ENCODE measurements at places on chromosomes 5 and 9.

DNA sequence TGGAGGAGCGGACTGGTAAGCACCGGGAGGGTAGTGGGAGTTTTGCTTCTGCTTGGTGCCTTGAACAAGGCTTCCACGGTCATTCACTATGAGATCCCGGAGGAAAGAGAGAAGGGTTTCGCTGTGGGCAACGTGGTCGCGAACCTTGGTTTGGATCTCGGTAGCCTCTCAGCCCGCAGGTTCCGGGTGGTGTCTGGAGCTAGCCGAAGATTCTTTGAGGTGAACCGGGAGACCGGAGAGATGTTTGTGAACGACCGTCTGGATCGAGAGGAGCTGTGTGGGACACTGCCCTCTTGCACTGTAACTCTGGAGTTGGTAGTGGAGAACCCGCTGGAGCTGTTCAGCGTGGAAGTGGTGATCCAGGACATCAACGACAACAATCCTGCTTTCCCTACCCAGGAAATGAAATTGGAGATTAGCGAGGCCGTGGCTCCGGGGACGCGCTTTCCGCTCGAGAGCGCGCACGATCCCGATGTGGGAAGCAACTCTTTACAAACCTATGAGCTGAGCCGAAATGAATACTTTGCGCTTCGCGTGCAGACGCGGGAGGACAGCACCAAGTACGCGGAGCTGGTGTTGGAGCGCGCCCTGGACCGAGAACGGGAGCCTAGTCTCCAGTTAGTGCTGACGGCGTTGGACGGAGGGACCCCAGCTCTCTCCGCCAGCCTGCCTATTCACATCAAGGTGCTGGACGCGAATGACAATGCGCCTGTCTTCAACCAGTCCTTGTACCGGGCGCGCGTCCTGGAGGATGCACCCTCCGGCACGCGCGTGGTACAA, 556 bp downstream of the PCDHGC3 start:
- DNase-seq, result peak; percentile 77

GRCh38 chr9:114091711-114092110, 7.4 kb downstream of the KIF12 start:
- DNase-seq, result no peak

DNA sequence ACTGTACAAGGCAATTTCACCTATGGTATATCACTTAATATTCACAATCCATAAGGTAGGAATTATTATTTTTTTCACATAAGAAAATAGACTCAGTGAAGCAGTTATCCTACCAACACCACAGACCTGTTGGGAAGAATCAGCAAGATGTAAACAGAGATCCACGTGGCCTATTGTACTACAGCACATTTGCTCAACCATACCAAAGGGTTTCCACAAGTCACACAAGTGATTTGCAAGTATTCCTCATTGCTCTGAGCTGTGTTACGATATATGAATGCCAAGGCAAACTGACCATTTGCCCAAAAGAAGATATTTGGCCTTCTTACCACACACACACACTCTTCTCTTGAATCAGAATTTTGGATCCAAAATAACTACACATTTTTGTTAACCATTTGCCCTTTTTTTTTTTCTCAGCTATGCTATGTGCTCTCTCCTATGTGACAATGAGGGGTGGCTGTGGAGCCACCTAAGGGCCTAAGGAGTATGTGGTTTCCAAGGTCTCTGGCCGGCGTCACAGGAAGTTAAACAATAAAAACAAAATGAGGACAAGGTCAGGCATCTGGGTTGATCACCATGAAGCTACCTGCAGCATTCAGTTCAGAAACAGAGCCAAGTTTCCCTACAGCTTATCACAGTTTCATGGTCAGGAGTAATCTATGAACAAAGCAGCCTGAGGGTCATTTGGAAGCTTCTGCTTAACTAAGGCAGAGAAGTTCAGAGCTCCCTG, 171.0 kb upstream of the FREM1 start:
- DNase-seq, result no peak

DNA sequence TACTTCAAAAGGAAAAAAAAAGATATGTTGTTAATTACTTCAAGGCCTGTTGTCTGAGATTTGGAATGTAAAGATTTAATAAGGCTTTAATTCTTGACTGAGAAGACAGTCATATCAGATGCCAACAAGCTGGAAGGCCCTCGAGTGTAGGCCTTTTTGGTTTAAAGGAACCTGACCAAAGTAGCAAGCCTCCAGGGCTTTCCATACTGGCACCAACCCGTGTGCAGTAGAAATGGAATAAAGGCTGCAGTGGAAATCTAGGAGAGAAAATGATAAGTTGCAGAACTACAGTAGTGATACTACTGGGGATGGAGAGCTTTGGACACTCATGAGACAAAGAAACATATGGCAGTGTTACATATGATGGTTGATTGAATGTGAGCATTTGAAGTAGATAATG, 358.0 kb downstream of the TAF11L14 start:
- no peak for DNase-seq

GRCh38 chr9:114861922-114862605, 56.2 kb upstream of the TNFSF15 start:
- no peak for DNase-seq

GRCh38 chr9:135566552-135566951, 5.0 kb downstream of the PAEP start:
- no peak for DNase-seq

DNA sequence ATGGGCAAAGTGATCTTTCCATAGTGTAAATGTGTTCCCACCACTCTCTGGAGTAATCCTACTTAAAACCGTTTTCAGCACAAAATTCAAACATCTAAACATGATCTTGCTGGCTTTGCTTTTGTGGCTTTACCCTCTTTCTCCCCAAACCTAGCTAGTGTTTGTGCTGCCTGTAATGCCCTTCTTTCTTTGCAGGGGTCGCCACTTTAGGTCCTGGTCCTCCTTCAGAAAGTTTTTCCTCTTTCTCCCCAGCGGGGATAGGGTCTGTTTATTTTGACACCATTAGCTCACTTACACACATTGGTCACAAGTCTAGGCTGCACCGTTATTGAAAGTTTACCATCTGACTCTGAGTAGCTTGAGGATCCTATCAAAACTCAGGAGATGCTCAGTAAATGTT, 736 bp upstream of the HSD17B4 start:
- no peak for DNase-seq

GRCh38 chr5:172605466-172605865, 35.6 kb upstream of the NEURL1B start:
- no peak for DNase-seq

DNA sequence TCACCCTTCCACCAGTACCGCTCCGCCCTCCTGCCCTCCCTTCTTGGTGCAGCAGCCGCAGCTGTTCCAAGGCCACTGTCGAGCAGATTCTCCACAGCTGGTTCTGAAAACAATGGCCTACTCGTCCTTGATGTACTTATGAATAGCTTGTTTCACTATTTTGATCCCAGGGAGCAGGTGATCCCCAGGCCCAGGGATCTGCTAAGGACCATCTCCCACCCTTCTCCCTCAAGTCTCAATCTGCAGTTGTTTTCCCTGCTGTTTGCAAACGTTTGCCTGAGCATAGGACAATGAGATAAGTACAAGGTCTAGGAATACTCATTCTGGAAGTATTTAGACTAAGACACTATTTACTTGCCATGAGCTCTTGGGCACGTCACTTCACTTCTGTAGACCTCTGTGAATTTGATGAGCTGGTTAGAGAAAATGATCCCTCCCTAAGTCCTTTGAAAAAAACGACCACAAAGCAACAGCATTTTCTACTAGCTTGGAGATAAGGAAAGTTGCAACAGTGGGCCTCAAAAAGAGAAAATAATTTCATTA, 1.8 kb downstream of the LURAP1L start:
- peak; percentile 12 for DNase-seq

DNA sequence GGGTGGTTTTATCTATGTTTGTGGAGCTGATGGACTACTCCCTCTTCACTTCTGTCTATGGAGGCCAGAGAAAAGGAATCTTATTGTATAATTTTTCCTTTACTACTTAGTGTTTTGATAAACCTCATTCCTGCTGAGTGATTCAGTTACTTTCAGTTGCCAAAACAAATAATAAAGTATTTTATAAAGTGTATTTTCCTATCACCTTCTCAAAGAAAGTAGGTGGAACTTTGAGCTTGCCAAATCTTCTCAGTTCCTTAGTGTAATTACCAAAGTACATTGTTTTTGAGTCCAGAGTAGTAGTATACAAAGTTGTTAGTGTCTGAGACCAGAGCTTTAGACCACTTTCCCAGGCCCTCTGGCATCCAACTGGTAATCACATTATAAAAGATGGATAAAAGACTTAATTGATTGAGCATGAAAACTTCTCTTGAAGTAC, 13.5 kb downstream of the RABGAP1 start:
- peak; percentile 24 for DNase-seq

- DNase-seq, result no peak
Observed at GRCh38 chr9:30310711-30311110, 2073.7 kb upstream of the ACO1 start.

GRCh38 chr5:77893225-77893860, 117.2 kb upstream of the TBCA start:
- DNase-seq, result peak; percentile 89

DNA sequence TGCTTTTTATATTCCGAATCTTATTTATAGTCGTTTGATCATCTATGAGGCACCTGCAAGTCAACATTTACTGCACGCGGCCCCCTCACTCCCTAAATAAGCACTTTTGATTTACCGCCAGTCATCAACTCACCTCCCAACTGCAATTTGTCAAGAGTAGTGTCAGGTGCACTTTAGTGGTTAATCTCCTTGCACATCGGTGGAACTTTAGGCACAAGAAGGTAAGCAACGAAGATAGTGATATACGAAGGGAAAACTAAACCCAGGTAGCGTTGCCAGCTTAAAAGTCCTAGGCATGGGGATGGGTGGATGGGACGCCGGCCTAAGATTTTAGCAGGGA, 513 bp upstream of the RNF180 start:
- DNase-seq, result no peak

GRCh38 chr9:33116860-33117259, 40.4 kb upstream of the SMU1 start:
- peak; percentile 47 for DNase-seq

DNA sequence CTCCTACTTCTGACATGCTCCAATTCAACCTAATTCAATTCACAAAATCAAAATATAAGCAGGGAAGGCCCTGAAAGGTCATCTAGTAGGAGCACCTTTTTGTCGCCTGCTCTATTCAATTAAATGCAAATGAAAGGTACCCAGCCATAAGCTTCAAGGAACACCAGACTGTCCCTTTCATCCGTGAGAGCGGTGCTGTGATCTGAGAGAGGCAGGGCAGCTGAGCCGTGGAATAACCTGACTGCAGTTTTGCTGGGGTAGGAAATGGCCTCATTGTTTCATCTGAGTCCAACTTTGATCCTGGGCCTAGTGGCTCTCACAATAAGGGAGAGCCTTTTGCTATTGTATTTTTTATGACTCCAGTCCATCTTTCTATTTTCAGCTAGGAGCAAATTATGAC, 39.8 kb upstream of the GLRA1 start:
- no peak for DNase-seq

DNA sequence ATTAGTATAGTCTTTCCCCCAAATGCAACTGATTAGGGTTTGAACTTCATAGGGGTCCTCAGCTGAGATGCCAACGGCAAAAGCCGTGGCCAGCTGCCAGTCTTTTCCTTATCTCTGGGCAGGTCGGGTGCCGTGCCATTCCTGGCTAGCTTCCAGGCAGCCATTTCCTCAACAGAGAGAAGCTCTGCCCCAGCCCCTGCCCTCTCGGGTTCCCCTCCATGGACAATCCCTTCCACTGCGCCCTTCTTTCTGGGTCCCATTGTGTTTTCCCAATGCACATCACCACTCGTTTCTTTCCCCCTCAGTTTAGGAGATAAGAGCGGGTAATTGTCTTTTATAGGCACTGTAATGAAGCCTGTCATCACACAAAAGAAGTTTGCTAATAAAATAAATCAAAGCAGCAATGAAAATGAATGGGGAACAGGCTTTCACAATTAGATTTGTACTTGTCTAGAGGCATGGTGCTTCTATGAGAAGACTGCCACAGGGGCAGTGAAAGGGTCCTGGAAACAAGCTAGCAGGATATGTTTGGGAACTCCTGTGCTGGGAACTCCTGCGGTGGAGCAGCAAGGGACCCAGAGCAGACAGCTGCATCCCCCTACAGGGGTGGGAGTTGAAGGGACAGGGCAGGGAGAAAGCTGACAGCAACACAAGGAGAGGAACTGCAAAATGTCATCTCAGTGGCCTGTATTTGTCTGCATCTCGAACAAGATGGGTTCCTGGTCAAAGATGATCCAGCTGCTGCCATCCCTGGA, 48.0 kb upstream of the SAP30L start:
- DNase-seq, result no peak

GRCh38 chr9:74577956-74578355, 80.8 kb downstream of the RORB start:
- DNase-seq, result peak; percentile 5

- DNase-seq, result no peak
Observed at GRCh38 chr5:133295520-133295919, 243.7 kb downstream of the HSPA4 start.

DNA sequence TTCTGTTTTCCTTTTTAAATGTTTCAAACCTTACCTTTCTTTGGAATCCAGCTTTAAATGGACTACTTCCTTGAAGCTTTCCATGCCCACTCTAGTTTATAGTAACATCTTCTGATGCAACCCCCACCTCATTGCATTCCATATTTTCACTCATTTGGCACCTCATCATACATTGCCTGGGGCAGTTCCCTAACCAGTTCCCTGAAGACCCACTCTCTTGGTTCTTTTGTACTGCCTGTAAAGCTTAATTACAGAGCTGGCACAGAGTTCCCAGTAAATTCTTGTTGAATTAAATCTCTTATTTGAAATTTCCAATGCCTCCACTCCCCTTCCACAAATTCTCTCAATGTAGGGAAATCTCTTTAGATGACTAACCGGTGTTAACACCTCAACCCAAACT, 257.2 kb downstream of the ARRDC3 start:
- no peak for DNase-seq

- no peak for DNase-seq
Observed at GRCh38 chr9:134634176-134634575, 7.4 kb upstream of the COL5A1 start.

- no peak for DNase-seq
Observed at GRCh38 chr9:71632776-71633175, 135.5 kb downstream of the CEMIP2 start.

DNA sequence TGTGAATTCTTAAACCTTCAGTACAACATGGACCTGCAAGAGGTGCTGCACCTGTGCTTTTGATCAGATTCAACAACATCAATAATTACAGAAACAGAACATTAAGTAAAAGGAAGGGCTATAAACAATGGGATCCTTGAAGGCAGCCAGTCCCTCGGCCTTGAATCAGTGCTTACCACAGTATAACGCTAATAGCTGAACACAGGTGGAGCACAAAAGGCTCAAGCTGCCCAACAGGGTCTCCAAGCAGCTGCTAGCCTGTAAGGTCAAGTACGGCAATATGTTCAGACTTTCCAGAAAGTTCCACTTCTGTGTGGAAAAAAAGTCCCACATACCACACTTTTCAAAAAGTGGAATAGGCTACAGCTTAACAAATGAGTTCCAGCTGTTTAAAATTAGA, 61.9 kb upstream of the ITGA1 start:
- DNase-seq, result no peak

DNA sequence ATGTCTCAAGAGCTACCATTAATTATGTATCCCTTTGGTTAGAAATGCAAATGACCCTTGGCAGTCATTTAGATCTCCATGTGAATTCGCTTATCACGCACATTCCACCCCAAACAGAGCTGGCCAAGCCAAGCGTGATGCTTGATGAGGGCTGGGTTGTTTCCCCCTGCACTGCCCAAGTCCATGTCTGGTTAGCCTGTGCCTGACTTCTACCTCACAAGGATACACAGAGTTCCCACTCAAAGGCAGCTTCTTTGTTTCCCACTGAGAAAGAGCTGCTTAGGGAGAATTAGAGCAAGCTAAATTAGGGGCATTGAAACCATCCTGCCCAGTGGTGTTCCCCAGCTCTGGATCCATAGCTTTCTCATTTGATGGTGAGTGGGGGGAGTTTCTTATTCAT, 87.2 kb downstream of the FSTL4 start:
- DNase-seq, result no peak
